SHP77 (cell line): ENCODE measurements at places on chromosomes 7 and 10.

DNA sequence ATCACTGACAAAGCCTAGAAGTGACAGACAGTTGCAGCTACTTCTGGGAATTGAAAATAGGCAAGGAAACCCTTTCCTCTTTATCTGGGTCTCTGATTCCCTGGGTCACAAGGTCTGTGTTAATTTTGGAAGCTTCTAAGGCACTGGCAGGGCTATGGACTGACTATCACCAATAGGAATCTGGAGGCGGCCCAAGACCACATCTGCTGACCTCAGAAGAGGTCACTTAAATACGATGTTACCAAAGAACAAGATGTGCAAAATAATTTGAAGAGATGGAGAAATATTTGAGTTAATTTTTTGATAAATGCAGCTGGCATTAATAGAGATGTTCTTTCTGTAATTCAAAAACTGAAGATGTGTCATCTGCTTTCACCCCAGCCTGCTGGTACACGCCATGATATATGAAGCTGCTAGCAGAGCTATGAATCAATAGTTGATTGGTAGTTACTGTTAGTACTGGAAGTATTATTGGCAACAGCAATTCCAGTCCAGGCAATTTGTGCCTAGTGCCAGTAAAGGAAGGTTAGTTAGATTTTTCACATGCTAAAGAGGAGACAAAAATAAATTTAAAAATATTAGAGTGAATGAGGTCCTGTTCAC lies 5.5 kb upstream of the STEAP4 start:
- DNase-seq = no peak

DNA sequence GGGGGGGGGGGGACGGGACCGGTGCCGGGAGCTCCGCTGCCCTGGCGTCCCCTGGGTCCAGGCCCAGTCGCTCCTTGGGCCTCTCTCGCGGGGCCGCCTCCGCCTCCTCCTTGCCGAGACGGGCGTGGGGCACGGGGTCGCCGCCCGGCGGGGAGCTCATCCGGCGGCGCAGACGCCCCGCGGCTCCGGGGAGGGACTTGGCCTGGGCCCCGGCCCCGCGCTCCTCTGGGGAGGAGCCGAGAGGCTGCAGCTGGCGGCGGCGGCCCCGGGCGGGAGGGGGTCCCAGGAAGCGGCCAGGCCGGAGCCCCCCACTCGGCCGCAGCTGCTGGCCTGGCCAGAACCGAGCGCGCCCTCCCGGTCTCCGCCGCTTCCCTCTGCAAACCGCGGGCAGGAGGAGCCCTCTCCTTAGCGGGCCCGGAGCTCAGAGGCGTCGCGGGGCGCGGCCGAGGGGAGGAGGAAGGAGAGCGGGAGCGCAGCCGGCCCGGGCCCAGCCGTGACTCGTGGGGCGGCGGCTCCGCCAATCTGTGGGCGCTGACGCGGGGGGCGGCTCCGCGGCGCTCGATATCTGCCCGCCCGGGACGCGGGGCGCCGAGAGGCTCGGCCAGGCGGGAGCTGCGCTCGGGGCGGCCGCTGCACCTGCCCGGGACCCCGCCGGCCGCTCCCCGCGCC lies at the start of gene FAM20C:
Gene FAM20C (plus strand): TSS at position 591 of the 669 bp plus-strand sequence. CDS start 629 bp downstream, outside the sequence.
- no peak for DNase-seq

- DNase-seq = no peak
Observed at GRCh38 chr7:99383791-99384370, 9.4 kb downstream of the ARPC1B start.

- DNase-seq = no peak
Observed at GRCh38 chr10:70742537-70743429, 42.4 kb downstream of the TBATA start.

- DNase-seq = peak; percentile 17
Observed at GRCh38 chr10:88932539-88933256, 19.9 kb downstream of the ACTA2 start.

- DNase-seq = no peak
Observed at GRCh38 chr10:61063034-61063433, 119.0 kb upstream of the RHOBTB1 start.

DNA sequence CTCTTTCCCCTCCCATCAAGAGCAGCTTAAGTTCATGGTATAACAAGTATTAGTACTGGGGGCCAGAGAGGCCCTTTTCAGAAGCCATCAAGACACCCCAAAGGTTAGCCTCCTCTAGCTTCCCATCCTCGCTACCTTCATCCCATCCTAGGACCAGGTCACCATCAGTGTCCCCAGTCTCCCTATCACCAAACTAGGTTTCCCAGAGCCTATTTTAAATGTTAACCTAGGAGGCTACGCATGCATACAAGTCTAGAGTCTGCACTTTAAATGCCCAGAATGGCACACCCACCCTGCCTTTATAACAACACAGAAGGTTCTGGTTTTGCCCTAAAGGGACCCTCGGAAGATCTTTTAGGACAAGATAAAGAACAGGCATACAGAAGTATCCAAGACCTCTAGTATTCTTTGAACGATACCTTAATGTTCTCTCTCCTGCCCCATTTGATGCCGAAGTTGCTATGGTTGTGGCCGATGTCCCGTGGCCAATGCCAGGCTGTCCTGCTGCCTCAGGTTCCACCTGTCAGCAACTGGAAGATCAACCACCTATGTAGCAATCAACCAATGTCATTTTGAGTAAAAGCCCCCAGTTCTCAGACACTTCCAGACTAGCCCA lies 2.2 kb downstream of the GPRIN2 start:
- DNase-seq = no peak

DNA sequence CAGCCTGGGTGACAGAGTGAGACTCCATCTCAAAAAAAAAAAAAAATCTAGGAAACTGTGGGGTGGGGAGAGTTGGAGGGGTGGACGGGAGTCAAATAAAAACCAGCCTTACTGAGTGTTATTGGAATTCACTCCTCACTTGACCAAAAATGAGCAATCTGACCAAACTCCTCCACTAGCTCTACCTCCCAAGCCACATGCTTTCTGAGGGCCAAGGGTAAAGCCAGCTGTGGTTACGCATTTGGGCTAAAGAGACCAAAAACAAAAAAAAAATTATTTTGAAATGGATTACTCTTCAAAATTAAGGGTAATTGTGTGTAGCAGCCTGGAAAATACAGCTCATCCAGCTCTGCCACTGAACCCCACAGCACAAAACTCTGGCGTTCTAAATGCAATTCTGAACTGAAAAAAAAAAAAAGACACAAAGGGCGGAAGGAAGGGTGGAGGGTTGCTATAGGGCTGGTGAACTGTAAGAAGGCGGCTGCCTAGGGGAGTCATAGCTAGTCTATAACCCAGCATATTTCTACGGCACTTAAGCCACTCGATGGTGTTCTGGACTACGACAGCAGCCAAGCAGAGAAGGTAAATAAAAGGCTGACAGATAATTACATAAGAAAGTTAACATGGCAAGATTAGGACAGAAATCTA lies 7.8 kb downstream of the ELMO1 start:
- no peak for DNase-seq

DNA sequence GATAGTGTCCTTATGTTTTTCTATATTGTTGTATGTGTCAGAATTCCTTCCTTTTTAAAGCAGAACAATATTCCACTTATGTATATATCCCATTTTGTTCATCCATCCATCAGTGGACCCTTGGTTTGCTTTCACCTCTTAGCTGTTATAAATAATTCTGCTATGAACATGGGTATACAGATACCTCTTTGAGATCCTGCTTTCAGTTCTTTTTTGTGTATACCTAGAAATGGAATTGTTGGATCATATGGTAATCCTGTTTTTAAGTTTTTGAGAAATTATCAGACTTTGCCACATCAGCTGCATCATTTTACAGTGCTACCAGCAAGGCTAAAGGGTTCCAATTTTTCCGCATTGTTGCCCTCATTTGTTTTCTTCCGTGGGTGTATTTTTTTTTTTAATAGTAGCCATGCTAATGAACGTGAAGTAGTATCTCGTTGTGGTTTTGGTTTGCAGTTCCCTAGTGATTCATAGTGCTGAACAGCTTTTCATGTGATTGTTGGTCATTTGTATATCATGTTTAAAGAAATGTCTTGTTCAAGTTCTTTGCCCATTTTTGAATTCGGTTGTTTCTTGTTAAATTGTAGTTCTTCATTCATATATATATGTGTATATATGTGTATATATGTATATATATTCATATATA lies 87.8 kb downstream of the LCOR start:
- no peak for DNase-seq
